ENCODE measurements at places on chromosomes 7 and 10.

DNA sequence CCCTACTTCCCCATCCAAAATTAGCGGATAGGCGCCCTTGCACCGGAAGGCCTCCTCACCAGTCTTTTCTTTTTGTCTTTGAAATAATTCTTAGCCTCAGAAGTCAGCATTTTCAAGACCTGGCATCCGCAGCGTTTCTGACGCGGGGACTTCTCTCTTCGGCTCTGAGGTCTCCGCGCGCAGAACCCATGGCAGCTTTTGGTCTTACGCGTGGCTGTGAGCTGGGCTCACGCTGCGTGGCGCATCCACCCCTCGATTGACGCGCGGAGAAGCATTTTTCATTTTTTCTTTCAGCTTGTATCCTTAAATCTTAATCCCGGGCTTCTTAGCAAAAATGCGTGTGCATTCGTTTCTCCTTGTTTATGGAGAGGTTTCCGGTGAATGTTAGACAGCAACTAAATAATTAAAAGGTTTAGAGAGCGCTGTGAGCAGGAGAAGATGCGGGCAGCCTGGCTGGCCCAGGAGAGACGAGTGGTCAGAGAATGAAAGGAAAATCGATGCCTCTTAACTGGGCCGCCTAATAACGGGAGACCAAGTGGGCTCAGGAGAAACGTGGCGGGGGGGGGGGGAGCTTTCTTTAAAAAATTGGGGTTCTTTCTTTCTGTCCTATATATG lies 2.0 kb upstream of the GATA3 start:
- no peak for DNase-seq

GRCh38 chr10:102781090-102781920 lies 37.6 kb downstream of the WBP1L start:
- DNase-seq: no peak

GRCh38 chr7:50505553-50506210 lies 55.5 kb upstream of the FIGNL1 start:
- no peak for DNase-seq

GRCh38 chr7:107865956-107866775 lies 24.8 kb upstream of the DLD start:
- no peak for DNase-seq

DNA sequence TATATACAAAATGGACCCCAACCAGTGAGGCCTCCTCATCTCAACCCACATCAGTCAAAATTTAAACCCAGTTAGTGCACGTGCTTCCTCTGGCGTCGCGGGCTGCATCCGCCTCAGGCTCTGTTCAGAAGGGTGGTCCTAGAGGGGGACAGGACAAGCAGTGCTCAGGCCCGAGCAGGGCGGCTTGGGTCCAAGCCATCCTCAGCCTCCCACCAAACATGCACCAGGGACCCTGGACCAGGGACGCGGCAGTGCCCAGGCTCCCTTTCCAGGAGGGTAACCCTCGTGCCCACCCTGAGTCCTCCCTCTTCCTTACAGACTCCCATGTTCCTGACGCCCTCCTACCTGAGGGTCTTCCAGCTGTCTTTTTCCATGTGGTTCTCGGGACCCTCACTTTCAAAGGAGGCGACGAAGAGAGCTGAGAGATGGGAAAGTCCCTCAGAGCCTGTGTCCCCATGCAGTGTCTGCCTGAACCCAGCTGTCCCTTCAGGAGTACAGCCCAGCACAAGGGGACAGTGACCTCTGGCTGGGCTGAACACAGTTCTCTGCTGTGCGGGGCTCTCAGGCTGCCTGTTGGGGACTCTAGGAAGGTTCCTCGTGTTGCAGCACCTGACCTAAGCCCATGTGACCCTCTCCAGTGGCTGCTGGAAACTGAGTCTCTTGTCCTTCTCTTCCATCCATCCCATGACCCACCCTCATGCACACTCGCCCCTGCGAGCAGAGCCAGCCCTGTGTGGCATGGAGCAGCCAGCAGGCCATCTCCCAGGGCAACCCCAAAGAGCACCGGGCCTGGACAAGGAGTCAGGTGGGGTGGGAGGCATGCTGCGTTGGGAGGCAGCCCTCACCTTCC lies 58.1 kb downstream of the CSGALNACT2 start:
- DNase-seq: no peak

DNA sequence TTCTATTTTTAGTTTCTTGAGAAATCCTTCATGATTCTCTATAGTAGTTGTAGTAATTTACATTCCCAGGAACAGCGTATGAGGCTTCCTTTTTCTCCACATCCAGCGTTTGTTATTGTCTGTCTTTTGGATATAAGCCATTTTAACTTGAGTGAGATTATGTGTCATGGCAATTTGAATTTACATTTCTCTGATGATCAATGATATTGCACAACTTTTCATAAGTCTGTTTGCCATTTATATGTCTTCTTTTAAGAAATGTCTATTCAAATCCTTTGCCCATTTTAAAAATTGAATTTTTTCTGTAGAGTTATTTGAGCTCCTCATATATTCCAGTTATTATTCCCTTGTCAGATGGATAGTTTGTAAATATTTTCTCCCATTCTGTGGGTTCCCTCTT lies 285.1 kb downstream of the REEP3 start:
- no peak for DNase-seq

DNA sequence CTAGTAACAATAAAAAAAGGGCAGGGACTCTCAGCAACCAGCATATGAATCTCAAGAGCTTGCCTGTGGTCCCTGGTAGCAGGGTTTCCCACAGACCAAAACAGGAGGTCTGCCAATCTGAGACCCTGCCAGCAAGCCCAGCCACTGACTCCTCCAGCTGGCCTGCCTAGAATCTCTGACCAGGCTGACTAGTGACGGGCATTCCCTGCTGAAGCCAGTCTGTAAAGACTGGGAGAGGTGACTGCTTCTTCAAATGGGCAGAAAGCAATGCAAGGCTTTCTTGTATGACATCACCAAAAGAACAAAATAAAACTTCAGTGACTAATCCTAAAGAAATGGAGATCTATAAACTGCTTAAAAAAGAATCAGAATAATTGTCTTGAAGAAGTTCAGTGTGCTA lies 249.4 kb downstream of the TCF7L2 start:
- no peak for DNase-seq

GRCh38 chr10:5898163-5898562 lies 8.1 kb downstream of the FBH1 start:
- no peak for DNase-seq

DNA sequence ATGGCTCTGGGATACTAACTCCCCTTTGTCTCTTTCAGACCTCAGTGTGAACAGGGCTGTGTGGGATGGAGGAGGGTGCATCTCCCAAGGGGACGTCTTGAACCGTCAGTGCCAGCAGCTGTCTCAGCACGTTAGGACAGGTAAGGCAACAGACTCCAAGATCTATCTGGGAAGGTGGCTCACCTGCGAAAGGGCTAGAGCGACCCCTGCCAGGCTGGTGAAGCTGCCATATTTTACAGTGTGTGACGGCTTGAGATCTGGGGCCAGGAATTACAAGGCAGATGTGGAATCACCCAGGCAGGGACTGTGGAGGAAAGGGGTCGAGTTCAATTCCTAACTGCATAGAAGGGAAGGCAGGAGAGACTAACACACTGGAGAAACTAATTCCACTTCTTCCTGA lies 11.2 kb downstream of the MUC17 start:
- no peak for DNase-seq

- DNase-seq: no peak
These were observed 216.2 kb downstream of the AUTS2 start for GRCh38 chr7:69814421-69814962.
